ENCODE measurements at places on chromosomes 5 and 9. TPM values are rescaled to one million over a fixed set of nuclear protein-coding genes. Genes with fewer than 3 reads are reported as not detected.
A peak's percentile ranks its signal among the peaks of the same experiment; 100 is the strongest.

- H3K4me3 ChIP-seq, result no peak overlapping the region
- no peaks in the 10 kb centered on the region for H3K4me1 ChIP-seq
- no peaks in the 10 kb centered on the region for H3K36me3 ChIP-seq
- no peaks in the 10 kb centered on the region for H3K27me3 ChIP-seq
Measured at GRCh38 chr9:76761448-76761847, 2.8 kb upstream of the PCA3 start.

DNA sequence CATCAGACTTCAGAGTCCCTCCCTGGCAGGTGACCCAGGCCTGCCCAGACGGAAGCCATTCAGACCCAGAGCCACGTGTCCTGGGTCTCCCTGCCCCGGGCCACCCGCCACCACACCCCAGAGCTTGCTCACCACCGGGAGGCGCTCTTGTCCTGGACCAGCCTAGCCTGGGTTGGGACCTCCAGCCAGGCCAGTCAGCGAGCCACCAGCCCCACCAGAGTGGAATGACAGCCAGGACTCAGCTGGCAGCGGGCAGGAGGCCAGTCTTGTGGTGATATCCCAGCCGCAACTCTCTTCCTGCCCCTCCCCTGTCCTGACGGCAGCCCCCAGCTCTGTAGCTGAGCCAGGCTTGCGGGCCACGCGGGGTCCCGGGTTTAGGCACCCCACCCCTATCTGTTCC lies 1.7 kb upstream of the PTGDS start:
- no peak for DNase-seq
- H3K4me1 ChIP-seq, result no peaks in the 10 kb centered on the region
- no peak overlapping the region for H3K27ac ChIP-seq
- no peaks in the 10 kb centered on the region for H3K36me3 ChIP-seq
- H3K27me3 ChIP-seq, result peaks cover 4% of the 10 kb centered on the region
- no peak overlapping the region for H3K4me3 ChIP-seq

- no peak overlapping the region for H3K27ac ChIP-seq
- H3K4me1 ChIP-seq, result no peaks in the 10 kb centered on the region
- H3K4me3 ChIP-seq, result no peak overlapping the region
Measured at GRCh38 chr9:132791699-132792240, 86.3 kb downstream of the AK8 start.

GRCh38 chr9:14309403-14309802 lies 4.5 kb downstream of the NFIB start:
- peak overlapping the region; percentile 37 for H3K27ac ChIP-seq
- no peaks in the 10 kb centered on the region for H3K4me1 ChIP-seq
- H3K27me3 ChIP-seq, result no peaks in the 10 kb centered on the region
- no peak overlapping the region for H3K4me3 ChIP-seq
- H3K36me3 ChIP-seq, result peaks cover 3% of the 10 kb centered on the region

GRCh38 chr9:138013273-138013672 lies 135.7 kb downstream of the CACNA1B start:
- H3K27ac ChIP-seq, result no peak overlapping the region
- no peak for DNase-seq
- no peak overlapping the region for H3K4me3 ChIP-seq
- H3K36me3 ChIP-seq, result no peaks in the 10 kb centered on the region

- H3K36me3 ChIP-seq, result no peaks in the 10 kb centered on the region
- DNase-seq, result no peak
Measured at GRCh38 chr5:17267106-17267505, 49.7 kb downstream of the BASP1 start.

DNA sequence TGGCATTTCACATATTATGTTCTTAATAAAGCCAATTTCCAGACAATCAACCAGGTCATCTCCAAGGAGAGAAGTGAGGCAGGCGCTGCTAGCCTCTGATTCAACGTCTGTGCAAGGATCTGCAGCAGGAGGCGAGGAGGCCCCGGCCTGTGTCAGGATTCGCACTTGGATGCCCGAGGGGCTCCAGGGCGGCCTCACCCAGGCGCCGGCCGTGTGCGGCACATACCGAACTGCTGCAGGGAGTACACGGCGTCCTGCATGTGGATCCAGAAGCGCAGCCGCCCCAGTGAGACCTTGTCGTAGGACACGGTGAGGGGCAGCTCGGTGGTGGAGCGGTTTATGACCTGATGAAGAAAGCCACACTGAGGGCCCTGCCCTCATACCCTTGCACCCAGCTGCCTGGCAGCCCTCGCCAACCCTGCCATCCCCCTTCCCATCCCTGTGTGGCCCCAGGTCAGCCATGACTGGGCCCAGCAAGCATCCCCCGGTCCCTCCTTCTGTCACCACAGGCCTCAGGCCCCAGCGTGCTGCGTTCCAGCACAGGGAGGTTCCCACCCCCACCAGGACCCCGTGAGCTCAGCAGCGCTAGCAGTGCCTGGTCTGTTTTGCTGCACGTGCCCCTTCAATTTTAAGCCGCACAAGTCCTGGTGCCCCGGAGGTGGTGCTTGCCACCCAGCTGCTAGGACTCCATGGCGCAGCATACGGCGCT lies 9.9 kb downstream of the CLPTM1L start:
- peaks cover 27% of the 10 kb centered on the region for H3K36me3 ChIP-seq
- no peaks in the 10 kb centered on the region for H3K27me3 ChIP-seq
- no peak overlapping the region for H3K27ac ChIP-seq
- no peak overlapping the region for H3K4me3 ChIP-seq
- no peak for DNase-seq

- DNase-seq, result peak; percentile 22
- H3K4me3 ChIP-seq, result no peak overlapping the region
- no peaks in the 10 kb centered on the region for H3K4me1 ChIP-seq
- no peaks in the 10 kb centered on the region for H3K36me3 ChIP-seq
- H3K27ac ChIP-seq, result no peak overlapping the region
Measured at GRCh38 chr9:98168941-98169488, 23.4 kb downstream of the CORO2A start.

DNA sequence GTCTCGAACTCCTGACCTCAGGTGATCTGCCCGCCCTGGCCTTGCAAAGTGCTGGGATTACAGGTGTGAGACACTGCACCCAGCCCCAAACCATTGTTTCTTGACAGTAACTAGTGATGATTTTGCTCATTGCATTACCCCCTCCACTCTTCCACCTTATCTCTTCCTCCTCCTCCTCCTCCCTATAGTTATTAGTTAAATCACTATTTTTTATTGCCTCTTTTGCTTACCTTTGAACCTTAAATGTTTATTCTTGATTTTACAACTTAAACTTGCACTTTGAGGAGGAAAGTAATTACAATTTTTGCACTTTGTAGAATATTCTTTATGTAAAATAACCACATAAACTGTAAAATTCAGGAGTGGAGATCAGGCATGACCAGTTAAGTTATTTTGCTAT lies 35.7 kb downstream of the RASGRF2 start:
- no peaks in the 10 kb centered on the region for H3K4me1 ChIP-seq
- DNase-seq, result no peak
- no peaks in the 10 kb centered on the region for H3K36me3 ChIP-seq
- H3K27ac ChIP-seq, result no peak overlapping the region
- no peak overlapping the region for H3K4me3 ChIP-seq

GRCh38 chr5:181187500-181188213 lies 17.3 kb downstream of the TRIM7 start:
- H3K27ac ChIP-seq, result peak overlapping the region; percentile 54
- no peaks in the 10 kb centered on the region for H3K4me1 ChIP-seq
- H3K36me3 ChIP-seq, result no peaks in the 10 kb centered on the region

GRCh38 chr5:53815471-53815870 lies 255.0 kb downstream of the NDUFS4 start:
- no peak overlapping the region for H3K27ac ChIP-seq
- H3K36me3 ChIP-seq, result no peaks in the 10 kb centered on the region
- DNase-seq, result no peak
- no peaks in the 10 kb centered on the region for H3K4me1 ChIP-seq

DNA sequence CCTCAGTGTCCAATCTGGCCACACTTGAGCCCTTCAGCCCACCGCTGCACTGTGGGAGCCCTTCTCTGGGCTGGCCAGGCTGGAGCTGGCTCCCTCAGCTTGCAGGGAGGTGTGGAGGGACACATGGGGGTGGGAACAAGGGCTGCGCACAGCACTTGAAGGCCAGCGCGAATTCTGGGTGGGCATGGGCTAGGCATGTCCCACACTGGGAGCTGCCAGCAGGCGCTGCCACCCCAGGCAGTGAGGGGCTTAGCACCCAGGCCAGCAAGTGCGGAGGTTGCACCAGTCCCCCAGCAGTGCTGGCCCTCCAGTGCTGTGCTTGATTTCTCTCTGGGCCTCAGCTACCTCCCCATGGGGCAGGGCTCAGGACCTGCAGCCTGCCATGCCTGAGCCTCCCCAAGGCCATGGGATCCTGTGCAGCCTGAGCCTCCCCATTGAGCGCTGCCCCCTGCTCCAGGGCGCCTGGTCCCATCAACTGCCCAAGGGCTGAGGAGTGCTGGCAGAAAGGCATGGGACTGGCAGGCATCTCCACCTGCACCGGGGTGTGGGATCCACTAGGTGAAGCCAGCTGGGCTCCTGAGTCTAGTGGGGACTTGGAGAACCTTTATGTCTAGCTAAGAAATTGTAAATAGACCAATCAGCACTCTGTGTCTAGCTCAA lies 148.2 kb downstream of the EMB start:
- no peak overlapping the region for H3K27ac ChIP-seq
- H3K36me3 ChIP-seq, result no peaks in the 10 kb centered on the region
- DNase-seq, result no peak
- no peaks in the 10 kb centered on the region for H3K4me1 ChIP-seq

DNA sequence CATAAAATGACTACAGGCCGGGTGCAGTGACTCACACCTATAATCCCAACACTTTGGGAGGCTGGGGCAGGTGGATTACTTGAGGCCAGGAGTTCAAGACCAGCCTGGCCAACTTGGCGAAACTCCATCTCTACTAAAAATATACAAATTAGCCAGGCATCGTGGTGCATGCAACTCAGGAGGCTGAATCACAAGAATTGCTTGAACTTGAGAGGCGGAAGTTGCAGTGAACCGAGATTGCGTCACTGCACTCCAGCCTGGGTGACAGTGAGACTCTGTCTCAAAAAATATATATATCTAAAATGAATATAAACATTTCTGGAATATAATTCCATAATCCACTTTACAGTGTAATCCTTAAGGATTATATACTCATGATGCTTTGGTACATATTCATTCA lies 66.5 kb downstream of the TEX10 start:
- no peak for DNase-seq
- H3K27me3 ChIP-seq, result no peaks in the 10 kb centered on the region
- H3K4me3 ChIP-seq, result no peak overlapping the region
- H3K27ac ChIP-seq, result no peak overlapping the region
- H3K4me1 ChIP-seq, result no peaks in the 10 kb centered on the region
- peaks cover 2% of the 10 kb centered on the region for H3K36me3 ChIP-seq

GRCh38 chr9:91578911-91579310 lies 155.3 kb upstream of the NFIL3 start:
- no peak overlapping the region for H3K27ac ChIP-seq
- H3K36me3 ChIP-seq, result no peaks in the 10 kb centered on the region
- no peaks in the 10 kb centered on the region for H3K4me1 ChIP-seq
- no peak for DNase-seq
- H3K4me3 ChIP-seq, result no peak overlapping the region

- no peaks in the 10 kb centered on the region for H3K36me3 ChIP-seq
- H3K4me3 ChIP-seq, result no peak overlapping the region
- H3K27ac ChIP-seq, result no peak overlapping the region
- no peak for DNase-seq
- H3K4me1 ChIP-seq, result no peaks in the 10 kb centered on the region
Measured at GRCh38 chr9:18129809-18130334, 344.1 kb upstream of the ADAMTSL1 start.

GRCh38 chr5:178548746-178549145 lies 41.4 kb downstream of the COL23A1 start:
- no peaks in the 10 kb centered on the region for H3K36me3 ChIP-seq

- peaks cover 14% of the 10 kb centered on the region for H3K4me1 ChIP-seq
- DNase-seq, result no peak
- H3K4me3 ChIP-seq, result no peak overlapping the region
- H3K36me3 ChIP-seq, result peaks cover 2% of the 10 kb centered on the region
- no peak overlapping the region for H3K27ac ChIP-seq
Measured at GRCh38 chr9:134676886-134677285, 35.3 kb downstream of the COL5A1 start.

RORB gene
- 2.1 TPM for total RNA-seq

TEX48 gene
- total RNA-seq, result not detected

TAF11L10 gene
- total RNA-seq, result not detected

NR5A1 gene
- not detected for total RNA-seq

MARCOL gene
- total RNA-seq, result not detected

RETREG1 gene
- 0.51 TPM for total RNA-seq

FOXD4 gene
- total RNA-seq, result 0.26 TPM

SPEF2 gene
- 6.9 TPM for total RNA-seq

AK6 gene
- total RNA-seq, result 34.3 TPM

NAIP gene
- total RNA-seq, result 3.8 TPM

TERT gene
- total RNA-seq, result not detected

YIPF5 gene
- total RNA-seq, result 83.2 TPM

PCDHA5 gene
- not detected for total RNA-seq

EIF4EBP3 gene
- 1.8 TPM for total RNA-seq

RNF183 gene
- not detected for total RNA-seq

CDH12 gene
- total RNA-seq, result not detected

POLR1E gene
- 43.7 TPM for total RNA-seq

GDNF gene
- total RNA-seq, result 0.83 TPM

SLC36A2 gene
- not detected for total RNA-seq

SLC31A2 gene
- total RNA-seq, result 12.6 TPM

RASGEF1C gene
- total RNA-seq, result under 0.01 TPM

ADGRV1 gene
- total RNA-seq, result 0.17 TPM

OTULIN gene
- total RNA-seq, result 13.9 TPM

PRR16 gene
- 7.3 TPM for total RNA-seq
